ENCODE measurements at places on chromosomes 12 and 14.

GRCh38 chr12:119444462-119445044, 110.0 kb downstream of the CCDC60 start:
- peak; percentile 23 for DNase-seq

- DNase-seq, result no peak
Observed at GRCh38 chr14:59944909-59945308, 25.0 kb downstream of the LRRC9 start.

- no peak for DNase-seq
Observed at GRCh38 chr14:84987042-84987441, 542.9 kb upstream of the FLRT2 start.

- DNase-seq, result no peak
Observed at GRCh38 chr12:7732993-7733392, 14.2 kb downstream of the CLEC4C start.

DNA sequence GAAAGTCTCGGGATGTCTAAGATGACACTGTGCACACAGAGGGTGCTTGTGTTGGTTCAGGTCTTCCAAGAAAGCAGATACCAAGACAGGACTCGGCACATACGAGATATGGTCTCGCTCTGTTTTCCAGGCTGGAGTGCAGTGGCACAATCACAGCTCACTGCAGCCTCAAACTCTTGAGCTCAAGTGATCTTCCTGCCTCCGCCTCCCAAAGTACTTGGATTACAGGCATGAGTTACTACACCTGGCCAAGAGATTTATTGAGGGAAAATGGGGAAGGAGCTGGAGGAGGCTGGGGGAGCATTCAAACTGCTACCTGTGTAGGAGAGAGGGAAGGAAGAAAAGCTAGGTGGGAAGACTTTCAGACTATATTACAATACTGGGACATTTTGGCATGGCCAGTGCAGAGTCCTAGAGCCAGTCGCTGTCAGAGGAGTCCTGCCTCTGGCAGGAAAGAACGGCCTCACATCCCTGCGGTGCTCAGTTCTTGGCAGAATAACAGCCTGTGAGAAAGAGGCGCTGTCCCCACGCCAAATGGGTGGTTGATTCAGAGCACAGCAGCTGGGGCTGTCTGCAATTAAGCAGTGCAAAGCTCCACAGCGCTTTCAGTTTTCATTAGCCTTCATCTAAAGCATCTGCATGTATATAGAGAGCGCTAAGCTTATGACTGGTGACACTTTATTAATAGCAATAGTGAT, 18.3 kb downstream of the SLC17A8 start:
- DNase-seq, result no peak

- no peak for DNase-seq
Observed at GRCh38 chr12:50104417-50105366, 884 bp downstream of the GPD1 start.

Measured in CD4-positive, alpha-beta T cell treated with Interleukin-15 for 4 hours (primary cell).